Activated CD4-positive, alpha-beta T cell treated with anti-CD3 and anti-CD28 coated beads, Interleukin-2, amount 50 U/mL, for 24 hours (primary cell): ENCODE measurements at places on chromosomes 11 and 22.
A peak's percentile ranks its signal among the peaks of the same experiment; 100 is the strongest.

DNA sequence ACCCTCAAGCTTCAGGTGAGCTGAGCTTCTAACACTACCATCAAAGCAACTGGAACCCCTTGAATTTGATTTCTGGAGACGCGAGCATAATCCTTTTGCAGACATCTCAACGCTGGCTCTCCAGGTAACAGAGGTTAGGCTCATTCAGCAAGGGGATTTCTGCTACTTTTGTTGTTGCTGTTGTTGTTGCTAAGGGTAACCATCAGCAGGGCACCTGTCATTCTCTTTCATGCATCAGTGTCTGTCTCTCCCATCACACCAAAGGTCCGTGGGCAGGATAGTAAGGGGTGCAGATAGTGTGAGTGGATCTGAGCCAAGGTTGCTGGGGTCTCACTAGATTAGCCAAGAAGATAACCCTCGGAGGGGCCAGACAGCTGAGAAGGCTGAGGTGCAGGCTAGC, 90.3 kb downstream of the TP53I11 start:
- no peak for DNase-seq

DNA sequence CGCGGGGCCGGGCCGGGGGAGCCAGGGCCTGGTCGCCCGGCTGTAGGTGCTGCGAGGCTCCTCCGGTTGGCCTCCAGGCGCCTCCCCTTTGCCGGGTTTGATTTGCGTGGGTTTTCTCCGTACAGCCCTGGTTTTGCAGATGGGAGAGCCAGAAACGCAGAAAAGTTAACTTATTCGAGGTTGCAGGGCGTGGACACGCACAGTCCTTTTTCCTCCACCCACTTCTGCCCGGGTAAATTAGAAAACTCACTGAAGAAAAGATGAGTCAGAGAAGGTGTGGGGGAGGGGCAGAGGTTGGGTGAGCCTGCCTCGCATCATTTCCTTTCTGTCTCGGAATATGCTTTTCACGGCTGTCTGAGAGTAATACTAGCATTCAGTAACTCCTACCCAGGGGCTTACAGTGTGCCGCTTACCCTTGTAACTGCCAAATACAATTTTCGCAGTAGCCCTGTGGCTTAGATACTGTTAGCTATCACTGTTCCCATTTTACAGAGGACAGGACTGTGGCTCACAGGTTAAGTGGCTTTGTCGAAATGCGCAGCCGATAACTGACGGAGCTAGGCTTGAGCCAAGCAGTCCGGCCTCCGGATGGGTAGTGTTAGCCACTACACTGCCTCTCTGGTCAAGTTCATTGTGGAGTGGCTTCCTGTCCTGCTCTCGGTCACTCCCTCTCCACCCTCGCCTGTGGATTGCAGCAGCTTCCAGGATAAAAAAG, 812 bp downstream of the FADD start:
- peak; percentile 96 for DNase-seq

DNA sequence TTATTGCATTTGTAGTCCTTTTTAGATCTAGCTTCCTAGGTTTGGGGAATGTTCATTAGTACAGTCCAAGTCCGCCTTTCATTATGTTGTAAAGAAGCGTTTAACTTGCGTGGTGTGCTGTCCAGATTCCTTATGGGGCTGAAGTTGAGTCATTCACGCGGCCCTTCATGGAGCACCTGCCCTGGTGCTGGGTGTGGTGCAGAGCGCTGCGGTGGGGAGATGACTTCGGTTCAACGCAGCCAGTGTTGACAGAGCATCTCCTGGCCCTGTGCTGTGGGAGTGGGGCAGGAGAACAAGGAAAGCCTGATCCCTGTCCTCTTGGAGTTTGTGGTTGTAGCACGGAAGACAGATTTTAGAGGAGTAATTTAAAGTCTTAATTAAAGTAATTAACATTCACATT, 152.0 kb downstream of the TBC1D22A start:
- DNase-seq = no peak

DNA sequence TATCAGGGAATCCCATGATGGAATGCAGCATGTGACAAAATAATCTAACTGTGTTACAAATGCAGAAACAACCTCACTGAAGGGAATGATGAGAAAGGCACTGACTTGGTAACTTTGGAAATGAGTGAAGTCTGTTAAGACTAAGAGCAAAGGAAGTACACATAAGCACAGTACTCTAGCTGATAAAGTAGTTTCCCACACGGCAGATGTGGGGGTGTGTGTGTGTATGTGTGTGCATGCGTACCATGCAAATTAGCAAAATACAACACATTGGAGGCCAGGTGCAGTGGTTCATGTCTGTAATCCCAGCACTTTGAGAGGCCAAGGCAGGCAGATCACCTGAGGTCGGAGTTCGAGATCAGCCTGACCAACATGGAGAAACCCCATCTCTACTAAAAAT, 16.6 kb upstream of the NLRP6 start:
- no peak for DNase-seq

DNA sequence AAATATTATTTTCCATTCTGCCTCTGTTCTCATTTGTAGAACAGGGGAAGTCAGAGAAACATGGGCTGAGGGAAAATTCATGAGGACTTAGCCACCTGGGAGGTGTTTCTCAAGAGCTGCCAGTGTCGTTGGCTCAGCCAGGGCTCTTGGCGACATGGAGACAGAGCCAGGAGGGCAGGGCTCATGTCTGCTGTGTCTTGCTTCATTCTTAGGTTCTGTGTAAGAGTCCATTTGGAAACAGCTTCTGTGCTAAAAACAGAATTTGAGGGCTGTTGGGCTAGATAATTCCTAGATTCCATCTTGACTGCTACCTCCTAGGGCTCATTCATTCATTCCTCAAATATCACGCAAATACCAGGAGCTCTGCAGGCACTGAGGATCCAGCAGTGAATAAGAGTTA, 15.1 kb upstream of the MRGPRX2 start:
- no peak for DNase-seq

DNA sequence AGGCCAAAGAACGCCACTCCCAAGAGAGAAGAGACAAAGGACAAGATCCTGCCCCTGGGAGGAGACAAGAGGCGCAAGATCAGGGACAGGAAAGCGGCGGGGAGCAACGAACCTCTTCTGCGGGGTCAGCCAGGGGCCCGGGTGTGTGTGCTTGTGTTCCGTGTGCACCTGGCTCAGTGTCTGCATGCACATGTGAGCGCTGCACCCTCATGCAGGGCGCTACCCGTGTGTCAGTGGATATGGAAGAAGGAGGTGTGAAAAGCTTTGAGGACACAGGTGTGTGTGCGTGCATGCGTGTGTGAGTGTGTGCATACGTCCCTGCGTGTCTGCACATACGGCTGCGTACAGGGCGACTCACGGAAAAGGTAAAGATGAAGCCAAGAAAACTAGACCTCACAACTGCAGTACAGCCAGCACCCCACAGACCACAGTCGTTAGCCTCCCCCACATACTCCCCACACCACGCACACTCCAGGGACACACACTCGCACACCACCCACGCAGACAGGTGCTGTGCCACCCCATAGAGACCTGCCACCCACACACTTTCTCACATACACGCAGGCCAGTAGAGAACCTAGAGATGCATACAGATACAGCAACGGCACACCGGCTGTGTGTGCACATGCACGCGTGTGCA, 11.0 kb upstream of the IGSF9B start:
- DNase-seq = no peak

DNA sequence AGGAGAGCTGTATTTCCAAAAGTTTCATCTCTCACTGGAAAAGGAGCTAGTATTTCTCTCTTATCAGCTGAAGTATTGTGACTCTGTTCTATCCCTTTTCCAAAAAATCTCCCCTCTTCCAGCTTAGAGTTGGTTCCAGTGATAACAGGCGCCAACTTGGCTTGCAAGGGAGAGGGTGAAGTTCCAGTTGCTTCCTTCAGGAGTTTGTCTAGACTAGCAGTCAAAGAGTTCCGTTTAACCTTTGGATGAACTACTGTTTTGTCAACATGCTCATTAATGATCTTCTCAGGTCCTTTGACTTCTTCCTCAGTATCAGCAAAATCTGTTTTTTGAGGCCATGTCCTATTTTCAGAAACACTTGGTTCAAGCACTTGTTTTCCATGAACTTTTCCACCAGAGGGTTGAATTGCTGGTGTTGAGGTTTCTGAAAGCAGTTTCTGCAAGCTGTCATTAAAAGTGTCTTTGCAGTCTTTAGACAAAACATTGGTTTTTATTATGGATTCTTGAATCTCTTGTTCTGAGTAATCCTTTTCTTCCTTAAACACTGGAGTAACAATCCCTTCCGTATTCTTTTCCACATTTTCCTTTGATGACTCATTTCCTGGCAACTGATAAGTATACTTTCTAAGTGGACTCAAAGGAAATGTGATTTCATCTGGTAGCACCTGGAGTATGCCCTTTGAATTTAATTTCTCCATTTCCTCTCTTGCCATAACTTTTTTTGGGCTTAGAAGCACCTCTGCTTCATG, 39.7 kb upstream of the CCDC89 start:
- no peak for DNase-seq

DNA sequence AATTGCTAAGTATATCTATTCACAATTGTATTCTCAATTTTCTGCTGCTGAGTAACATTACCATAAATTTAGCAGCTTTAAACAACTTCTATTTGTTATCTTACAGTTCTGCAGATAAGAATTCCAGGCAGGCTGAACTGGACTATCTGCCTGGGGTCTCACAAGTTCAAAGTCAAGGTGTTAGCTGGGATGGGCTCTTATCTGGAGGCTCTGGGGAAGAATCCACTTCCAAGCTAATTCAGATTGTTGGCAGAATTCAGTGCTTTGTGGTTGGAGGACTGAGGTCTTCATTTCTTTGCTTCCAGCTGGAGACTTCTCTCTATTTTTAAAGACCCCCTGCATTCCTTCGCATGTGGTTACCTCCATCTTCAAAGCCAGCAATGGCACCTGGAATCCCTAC, 329.9 kb upstream of the ISX start:
- no peak for DNase-seq

DNA sequence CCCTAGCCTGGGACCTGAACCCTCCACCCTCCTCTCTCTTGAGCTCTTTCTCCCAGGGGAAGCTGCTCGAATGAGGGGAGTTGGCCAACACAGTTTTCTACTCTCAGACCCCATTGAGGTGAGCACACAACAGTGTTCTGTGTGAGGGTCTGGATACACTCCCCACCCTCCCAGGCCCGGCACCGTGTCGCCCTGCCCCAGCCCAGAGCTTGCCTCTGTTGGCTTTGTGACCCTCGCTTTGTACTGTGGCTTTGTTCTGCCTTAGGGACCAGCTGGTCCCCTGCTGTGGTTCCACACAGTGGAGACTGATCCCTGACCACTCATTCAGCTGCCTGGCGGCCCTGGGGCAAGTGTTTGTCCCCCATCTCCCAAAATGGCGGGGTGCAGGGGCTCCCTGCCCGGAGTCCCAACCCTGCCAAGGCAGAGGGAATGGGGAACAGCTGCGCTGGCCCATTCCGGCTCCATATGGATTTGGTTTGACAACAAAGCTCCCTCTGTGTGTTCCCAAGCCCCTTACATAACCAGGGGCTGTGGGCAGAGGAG, 8.3 kb downstream of the ST3GAL4 start:
- DNase-seq = no peak

DNA sequence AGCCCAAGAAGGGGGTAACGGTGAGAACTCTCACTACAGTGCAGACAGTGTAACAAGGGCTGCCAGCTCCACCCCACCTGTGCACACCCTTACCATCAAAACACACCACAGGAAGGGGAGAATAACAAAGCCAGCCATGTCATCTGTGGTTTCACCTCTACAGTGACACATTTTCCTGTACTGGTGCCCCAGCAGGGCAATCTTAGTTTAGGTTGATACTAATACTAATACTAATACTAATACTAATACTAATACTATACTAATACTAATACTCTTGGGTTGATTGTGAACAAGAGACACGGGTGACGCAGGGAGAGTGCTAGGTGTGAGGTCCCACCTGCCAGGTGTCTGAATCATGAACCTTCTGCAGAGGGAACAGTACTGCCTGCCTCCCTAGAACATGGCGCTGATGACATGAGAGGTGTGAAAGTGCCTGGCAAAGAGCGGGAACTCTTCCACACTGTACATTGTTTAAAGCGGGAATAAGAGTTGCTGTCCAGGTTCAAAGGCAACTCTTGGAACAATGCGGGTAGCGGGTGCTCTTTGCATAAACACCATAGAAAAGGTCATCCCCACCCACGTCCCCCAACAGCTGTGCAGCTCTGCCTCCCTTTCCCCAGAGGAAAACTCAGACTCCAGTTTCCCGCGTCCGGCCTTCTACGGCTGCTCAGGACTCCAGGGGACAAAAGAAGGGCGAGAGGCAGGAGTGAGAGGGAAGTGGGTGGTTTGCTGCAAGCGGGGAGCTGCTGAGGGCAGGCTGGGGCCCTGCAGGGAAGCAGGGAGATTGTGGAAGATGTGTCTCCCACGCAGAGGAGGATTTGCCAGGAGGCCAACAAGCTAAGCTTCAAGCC, 25.0 kb upstream of the TMPRSS4 start:
- DNase-seq = peak; percentile 56

GRCh38 chr11:118572981-118573550, 857 bp downstream of the ARCN1 start:
- peak; percentile 30 for DNase-seq

GRCh38 chr11:109747839-109748238, 325.8 kb downstream of the C11orf87 start:
- no peak for DNase-seq

GRCh38 chr11:121385688-121386087, 66.4 kb upstream of the SORL1 start:
- no peak for DNase-seq

DNA sequence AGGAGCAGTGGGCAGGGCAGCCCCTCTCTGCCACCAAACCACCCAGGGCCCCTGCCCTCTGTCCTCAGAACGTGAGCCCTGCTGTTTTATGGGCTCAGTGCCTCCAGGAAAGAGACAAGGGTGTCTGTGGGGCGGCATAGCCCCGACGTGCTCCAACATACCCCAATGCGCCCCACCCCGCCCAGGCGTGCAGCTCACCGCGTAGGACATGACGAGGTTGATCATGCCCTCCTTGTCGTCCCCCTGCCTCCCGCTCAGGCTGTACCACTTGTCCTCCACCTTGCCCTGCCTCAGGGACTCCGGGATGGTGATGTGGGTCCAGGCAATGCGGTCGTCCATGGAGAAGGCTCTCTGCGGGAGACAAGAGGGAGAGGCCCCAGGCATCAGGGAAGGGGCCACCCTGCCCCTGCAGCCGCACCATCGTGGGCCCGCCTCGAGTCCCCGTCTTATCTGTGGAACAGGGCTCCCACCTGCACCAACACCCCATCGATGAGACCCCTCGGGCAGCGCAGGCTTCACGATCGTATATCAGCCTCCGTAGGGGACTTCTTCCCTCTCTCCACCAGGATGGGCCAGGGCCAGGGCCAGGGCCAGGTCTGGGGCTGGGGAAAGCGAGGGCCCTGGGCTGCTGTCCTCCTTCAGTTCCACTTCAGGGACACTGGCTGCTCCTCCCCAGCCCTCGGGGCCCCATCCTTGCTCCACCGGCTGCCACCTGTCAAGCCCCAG, 20.8 kb downstream of the TOLLIP start:
- DNase-seq = no peak

DNA sequence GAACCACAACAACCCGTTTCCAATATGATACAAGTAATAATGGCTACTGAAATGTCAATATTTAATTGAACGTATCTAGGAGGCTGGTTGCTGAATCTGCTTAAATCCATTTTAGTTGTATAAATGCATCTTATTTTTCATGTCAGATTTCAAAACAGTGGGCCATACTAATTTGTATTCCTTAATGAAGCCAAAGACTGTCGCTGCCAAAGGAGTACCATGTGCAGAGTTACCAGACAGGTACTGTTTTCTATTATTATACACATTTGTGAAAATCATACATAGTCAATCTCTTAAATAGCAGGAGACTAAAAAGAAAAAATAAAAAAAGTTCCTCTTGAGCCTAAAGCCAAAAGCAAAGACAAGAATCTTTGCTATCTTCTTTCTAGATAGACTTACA, 632.3 kb downstream of the LRRC4C start:
- DNase-seq = no peak
